ENCODE measurements at places on chromosomes 2 and 18.

- no peak for DNase-seq
Measured at GRCh38 chr2:234436482-234436837, 60.4 kb downstream of the ARL4C start.

DNA sequence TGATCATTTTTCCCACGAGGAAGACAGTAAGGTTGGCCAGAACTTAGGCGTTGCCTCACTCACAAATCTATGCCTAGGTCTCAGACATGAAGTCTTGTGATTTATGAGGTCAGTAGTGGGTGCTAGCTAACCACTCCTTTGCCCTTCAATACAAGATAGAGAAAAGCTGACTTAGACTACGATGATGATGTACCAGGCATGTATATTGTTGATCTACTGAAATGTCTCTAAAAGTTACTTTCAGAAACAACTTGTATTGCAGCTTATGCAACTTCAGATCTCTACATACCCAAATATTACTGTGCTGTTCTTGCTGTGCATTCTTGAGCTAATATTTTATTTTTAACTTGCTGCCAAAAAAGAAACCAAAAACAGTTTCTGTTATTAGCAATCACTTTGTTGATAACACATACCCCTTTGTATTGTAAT lies 30.6 kb downstream of the MAPRE2 start:
- DNase-seq: no peak

DNA sequence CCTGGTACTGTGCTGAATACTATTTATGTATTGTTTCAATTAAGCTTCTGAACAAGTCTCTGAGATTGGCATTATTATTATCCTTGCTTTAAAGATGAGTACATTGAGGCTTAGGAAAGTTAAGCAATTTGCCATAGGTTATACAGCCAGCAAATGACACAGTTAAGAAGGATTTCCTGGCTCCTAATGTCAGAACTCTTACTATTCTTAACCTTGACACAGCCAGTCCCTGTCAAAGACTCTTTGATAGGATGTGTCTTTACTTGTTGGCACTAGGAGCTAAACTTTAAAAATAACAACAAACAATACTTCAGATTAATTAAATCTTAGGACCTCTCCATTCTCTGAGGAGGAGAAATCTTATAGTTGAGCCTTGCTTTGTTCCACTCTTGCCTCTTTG lies 70.6 kb downstream of the UBR3 start:
- DNase-seq: no peak

DNA sequence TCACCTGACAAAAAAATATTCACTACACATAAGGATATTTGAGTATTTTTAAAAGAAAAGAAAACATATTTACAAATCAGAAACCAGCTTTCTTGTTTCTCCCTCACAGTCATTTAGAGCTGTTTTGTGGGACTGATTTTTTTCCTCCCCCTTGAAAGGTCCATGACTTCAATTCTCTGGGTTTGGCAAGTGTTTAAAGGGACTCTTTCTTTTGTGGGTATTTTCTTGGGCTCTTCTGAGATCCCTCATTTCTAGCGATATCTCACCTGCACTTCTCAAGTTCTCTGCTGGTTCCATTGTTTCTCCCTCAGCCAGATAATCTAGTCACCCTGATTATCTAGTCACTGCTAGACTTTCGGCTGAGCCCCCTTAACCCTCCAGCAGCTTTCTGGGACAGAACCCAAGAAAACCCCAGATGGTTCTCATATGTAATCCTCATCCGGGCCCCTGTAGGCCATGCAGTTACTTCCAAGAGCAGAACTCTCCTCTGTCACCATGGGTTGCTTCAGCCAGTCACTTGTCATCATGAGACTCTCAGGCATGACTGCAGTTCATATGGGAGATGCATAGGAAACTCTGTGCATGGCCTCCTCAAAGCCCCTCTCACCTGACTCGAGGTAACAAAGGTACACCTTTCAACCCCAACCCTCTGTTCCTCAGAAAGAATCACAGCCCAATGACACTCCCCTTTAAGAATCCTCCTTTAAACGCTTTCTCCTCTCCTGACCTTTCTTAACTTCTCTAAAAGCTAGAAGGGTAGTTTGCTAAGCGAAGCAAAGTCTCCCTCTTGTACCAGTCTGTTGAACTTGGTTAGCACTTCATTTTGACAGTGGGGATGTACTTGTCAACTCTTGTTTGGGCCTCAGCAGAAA lies 36.7 kb upstream of the ITGA4 start:
- DNase-seq: no peak

- peak; percentile 38 for DNase-seq
Measured at GRCh38 chr2:11344956-11345677, 681 bp upstream of the ROCK2 start.

GRCh38 chr2:134081238-134081938 lies 172.5 kb upstream of the MGAT5 start:
- no peak for DNase-seq

GRCh38 chr2:67828066-67828465 lies 234.7 kb downstream of the C1D start:
- no peak for DNase-seq

GRCh38 chr2:60966507-60967405 lies 50.8 kb upstream of the PEX13 start:
- no peak for DNase-seq

- no peak for DNase-seq
Measured at GRCh38 chr2:127615511-127616166, 30.3 kb upstream of the GPR17 start.

DNA sequence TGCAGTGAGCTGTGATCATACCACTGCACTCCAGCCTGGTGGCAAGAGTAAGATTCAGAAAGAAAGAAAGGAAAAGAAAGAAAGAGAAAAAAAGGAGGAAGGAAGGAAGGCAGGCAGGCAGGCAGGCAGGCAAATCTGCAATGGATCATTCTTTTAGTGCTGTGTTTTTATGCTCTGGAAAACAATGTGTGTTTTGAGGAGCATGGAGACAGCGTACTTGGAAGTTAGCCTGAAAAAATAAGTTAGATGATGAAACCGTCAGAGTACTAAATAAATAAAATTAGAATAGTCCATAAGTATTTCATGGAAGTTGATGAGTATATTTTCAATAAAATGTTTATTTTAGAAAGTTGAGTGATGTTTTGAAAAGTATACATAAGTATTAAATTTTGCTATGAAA lies 366.4 kb upstream of the CDH20 start:
- DNase-seq: no peak

DNA sequence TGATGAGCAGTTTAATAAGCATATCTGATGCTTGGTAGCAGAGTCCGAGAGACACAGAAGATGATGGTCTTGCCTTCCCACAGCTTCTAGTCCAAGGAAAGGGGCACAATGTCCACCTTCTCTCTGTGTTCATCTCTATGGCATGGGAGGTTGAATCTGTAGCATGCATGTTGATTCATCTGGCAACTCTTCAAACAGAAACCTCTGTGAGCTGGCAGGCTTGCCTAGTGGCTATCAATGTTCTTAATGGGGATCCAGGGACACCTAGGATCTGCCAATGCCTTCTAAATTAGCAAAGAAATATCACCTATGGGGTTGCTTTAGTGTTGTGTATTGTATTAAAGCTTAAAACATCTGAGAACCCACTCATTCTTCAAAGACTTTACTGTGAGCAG lies 170.8 kb downstream of the INO80D start:
- no peak for DNase-seq

DNA sequence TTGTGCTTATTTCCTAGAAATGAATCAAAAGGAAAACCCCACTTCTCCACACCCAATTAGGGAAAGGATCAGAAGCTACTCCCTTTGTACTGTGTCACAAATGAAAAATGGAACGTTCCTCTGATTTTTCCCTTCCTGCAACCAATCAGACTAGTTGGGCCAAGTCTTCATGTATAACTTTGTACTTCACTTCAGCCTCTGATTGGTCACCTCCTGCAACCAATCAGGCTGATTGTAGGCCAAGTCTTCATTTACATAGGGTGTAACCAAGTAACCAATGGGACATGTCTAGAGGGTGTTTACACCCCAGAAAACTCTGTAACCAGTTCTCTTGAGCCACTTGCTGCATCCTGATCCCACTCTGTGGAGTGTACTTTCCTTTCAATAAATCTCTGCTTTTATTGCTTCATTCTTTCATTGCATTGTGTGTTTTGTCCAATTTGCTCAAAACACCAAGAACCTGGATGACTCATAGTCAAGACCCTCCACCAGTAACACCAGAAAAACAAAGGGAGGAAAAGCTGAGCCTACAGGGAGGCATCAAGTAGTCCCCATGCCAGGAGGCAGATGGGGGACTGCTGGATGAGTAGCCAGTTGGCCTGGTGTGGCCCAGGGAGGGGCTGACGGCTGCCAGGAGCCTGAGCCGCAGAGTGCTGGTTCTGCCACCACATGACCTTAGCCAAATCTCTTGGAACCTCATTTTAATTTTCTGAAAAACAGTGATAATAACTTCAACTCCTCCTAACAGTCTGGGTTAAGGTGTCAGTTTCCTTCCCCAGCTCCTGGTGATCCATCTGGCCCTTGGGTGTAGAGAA lies 46.1 kb downstream of the SOWAHC start:
- no peak for DNase-seq

DNA sequence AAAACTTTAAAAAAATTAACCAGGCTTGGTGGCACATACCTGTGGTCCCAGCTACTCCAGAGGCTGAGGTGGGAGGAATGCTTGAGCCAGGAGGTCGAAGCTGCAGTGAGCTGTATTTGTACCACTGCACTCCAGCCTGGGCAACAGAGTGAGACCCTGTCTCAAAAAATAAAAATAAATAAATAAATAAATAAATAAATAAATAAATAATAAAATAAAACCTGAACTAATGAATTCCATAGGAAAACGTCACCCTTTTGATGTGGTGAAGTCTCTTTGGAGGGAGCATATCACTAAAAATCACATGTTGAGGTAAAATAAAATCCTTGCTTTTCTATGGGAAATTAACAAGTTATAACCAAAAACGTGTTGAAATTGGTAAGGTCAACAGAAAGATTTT lies 29.6 kb upstream of the ITGAV start:
- DNase-seq: no peak

- no peak for DNase-seq
Measured at GRCh38 chr2:160752475-160753330, 259.1 kb upstream of the RBMS1 start.

DNA sequence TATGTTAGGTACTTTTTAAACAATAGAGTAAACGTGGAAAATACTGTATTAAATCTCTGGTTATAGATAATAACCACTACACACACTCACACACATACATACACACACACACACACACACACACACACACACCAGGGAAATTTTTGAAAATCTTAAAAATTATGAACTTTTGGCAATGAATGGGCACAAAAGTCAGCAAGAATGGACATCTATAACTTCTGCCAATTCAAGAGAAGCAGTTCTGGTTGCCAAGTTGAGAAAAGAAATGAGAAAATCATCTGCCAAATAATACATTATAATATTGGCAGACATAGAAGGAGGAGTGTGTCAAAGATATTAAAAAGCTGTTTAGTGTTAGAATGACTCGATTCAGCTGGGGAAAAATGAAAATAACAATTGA lies 42.9 kb upstream of the TMEM178A start:
- DNase-seq: no peak

GRCh38 chr18:668260-668659 lies 10.8 kb downstream of the TYMS start:
- DNase-seq: no peak

- no peak for DNase-seq
Measured at GRCh38 chr2:212364112-212364985, 174.3 kb downstream of the ERBB4 start.

- no peak for DNase-seq
Measured at GRCh38 chr2:184921676-184922075, 323.3 kb downstream of the ZNF804A start.

DNA sequence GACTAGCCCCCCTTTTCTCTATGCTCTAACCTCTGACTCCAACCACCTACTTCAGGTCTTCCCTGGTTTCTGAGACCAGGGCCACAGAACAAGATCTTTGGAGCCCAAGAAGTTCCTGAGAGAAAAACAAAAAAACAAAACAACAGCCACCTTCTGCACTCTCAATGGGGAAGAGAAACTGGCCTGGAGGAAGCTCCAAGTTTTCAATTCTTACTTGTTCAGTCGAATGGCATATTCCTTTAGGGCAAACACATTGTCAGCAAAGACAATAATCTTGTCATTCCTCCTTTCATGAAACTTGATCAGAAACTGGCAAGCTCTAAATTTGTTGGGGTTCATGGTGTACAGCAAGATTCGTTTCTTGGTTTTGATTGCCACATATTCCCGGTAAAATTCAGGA lies 15.0 kb downstream of the ERCC3 start:
- no peak for DNase-seq

- DNase-seq: no peak
Measured at GRCh38 chr2:43305012-43305411, 78.6 kb upstream of the ZFP36L2 start.

- DNase-seq: no peak
Measured at GRCh38 chr2:107625982-107626381, 200.7 kb upstream of the RGPD4 start.

- no peak for DNase-seq
Measured at GRCh38 chr2:101041413-101041812, 39.3 kb downstream of the RPL31 start.

GRCh38 chr2:216312441-216312840 lies 59.8 kb downstream of the MARCHF4 start:
- no peak for DNase-seq

GRCh38 chr18:58640891-58641610 lies 12.2 kb upstream of the ALPK2 start:
- DNase-seq: no peak

DNA sequence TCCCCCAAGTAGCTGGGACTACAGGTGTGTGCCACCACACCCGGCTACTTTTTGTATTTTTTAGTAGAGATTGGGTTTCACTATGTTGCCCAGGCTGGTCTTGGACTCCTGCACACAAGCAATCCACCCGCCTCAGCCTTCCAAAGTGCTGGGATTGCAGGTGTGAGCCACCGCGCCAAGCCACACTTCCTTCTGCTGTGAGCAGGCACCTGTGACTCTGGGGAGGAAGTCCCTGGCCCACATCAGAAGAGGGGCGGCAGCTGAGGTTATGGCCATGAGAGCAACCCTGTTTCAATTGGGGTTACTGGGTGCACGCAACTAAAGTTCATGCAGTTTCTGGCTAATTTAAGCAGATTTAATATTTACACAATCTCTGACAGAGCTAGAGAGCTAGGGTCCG lies 91.0 kb downstream of the PLB1 start:
- no peak for DNase-seq

DNA sequence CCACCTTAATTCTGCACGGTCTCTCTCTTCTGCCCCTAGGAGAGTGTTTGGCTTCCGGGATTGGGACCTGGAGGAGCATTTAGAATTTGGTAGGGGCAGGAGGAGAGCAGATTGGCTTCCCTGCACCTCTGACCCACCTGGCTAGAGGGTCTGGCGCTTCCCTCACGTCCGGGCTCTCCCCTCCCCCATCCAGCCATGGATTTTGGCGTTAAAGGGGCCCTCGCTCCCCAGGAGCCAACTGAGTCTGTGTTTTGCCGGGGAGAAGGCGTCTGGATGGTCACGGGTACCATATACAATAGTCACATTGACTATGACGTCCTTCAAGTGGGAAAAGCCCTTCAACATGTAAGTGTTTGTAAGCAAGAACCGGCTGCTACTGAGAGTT lies 6.6 kb downstream of the HOXD3 start:
- no peak for DNase-seq
